Activated naive CD4-positive, alpha-beta T cell treated with anti-CD3 and anti-CD28 coated beads for 36 hours (primary cell): ENCODE measurements at places on chromosomes 2 and 18.

GRCh38 chr2:75416420-75417342 lies 144.1 kb downstream of the EVA1A start:
- DNase-seq: peak; percentile 14

DNA sequence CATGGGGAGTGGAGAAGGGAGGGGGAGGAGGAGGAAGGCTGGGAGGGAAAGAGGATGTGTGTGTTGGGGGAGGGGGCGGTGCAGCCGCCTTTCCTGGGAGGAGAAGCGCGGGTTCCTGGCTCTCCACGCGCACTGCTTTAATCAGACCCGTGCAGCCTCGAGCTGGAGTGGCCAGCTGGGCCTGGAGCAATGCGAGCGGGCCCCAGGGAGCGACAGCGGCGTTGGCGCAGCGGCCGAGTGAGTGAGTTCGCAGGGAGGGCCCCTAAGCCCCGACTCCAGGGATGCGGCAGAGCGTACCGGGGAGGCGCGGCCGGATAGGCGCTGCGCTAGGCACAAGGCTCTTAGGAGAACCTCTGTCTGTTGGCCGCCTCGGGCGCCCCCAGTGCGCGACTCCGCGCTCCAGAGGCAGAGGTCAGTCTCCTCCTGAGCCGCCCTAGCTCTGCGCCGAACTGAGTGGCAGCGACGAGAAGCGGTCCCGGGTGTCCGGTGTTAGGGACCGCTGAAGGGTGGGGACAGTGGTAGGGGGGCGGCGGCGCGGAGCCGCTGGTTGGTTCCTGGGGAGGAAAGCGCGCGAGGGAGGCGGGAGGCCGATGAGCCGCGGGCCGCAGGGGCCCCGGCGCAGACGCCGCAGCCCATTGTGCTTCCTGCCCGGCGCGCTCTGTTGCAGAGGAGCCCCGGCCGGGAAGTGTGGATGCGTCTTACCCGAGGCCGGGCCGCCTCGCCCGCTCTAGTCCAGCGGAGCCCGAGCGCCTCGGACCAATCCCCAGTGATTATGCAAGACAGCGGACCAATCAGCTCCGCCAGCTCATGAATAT lies 455 bp upstream of the DLX1 start:
- peak; percentile 77 for DNase-seq

GRCh38 chr2:95079199-95079683 lies 42.4 kb downstream of the MRPS5 start:
- DNase-seq: peak; percentile 51

DNA sequence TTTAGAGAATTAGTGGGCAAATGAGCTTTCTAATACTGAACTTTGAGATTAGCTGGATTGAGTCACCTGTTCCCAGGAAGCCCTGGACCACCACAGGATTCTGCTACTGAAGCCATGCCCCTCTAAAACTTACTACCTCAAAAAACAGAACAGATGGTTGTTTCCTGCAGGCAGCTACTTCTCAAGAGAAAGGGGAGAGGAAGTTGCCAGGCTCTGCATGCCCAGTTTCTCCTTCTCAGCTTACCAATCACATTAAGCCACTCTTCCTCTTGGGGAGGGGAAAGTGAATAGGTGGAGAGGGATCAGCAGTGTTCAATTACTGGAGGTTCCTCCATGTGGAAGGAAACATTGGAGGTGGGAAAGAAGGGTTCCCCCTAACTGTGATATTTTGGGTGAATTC lies 24.9 kb upstream of the C1GALT1C1L start:
- no peak for DNase-seq

- DNase-seq: no peak
These were observed 158.8 kb upstream of the SIX2 start for GRCh38 chr2:45167920-45168629.

DNA sequence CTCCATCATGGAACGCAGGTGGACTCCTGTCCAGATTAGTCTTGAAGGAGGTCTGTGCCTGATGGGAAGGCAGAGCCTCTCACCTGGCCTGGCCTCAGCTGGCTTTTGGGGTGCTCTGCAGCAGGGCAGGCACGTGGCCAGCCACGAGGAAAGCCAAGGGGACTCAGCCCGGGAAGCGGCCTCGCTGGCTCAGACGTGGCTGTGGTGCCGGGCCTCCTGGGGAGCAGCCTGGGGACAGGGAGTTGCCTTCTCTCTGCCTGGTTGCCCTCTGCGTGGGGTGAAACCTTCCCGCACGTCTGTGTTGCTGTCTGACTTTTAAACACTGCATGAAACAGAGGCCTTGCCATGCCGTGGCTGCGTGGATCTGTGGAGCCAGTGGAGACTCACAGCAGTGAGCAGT lies 45.0 kb downstream of the RTP5 start:
- DNase-seq: no peak

DNA sequence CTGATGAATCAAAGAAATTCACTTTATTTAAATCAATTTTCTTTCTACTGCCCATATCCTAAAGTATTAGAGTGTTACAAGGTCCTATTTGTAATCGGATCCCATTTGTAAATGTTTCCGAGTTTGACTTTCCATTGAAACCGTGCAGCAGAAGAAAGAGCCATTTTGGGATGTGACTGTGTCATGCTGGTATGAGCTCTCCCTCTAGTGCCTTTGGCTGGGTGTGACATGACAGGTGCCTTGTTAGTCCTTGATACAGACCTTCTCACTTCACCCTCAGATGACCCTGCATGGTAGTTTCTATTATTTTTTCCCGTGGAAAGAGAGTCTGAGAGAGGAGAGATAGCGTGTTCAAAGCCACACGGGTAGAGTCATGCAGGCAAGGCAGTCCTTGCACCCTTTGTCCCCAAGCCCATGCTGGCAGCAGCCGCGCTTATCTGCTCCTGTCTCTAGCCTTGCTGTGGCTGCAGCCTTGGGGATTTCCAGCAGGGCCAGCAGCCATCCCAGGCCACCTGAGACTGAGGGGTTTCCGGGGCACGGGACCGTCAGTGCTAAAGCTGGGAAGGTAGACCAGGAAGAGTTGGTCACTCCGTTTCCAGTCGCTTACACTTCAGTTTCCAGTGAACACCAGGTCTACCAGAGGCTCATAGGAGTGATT lies 21.4 kb downstream of the CHMP1B start:
- DNase-seq: peak; percentile 33

- DNase-seq: no peak
These were observed 58.9 kb upstream of the RNU4ATAC start for GRCh38 chr2:121471532-121472469.

- DNase-seq: no peak
These were observed 30.0 kb upstream of the TWSG1 start for GRCh38 chr18:9304388-9305070.

DNA sequence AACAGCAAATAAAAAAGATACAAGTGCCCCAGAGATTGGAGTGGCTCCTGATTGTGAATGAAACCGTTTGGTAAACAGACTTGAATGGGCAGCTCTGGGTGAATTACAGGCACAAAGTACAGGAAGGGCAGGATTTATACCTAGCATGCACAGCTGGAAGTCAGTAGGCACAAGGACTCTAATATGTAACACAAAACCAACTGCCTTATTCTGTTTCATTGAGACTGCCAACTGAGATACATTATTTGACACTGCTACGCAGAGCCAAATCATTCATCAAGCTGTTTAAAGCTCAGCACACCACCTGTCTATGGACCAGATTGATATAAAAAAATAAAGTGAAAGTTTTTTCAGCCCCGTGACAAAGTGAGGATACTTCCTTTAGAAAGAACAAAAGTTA lies 541.2 kb downstream of the NUP35 start:
- DNase-seq: no peak

DNA sequence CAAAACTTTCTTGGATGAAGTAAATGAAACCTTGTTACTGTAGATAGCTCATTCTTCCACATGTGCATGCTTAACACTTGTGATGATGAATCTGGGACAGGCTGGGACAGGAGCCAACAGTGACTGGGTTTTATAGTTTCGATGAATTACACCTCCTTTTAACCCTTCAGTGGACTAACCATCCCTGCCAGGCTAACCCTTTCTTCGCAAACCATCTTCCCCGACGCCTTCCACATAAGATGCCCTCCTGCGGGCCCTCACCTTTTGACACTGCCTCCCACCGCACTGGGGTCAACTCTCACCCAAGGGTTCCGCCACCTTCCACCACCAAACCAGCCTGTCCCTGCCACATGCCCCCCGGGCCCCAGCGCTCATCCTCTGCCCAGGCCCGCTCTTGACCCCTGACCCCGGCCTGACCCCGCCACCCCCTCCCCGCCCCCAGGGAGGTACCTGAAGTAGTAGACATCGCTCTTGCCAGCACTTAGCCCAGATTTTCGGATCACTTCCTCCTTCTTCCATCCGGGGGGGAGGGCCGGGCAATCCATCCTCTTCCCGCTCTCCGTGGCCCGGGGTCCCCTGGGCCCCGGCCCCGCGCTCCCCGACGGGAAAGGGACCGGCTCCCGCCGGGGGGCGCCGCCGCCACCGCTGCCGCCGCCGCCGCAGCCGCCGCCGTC lies 764 bp downstream of the MBD2 start:
- peak; percentile 87 for DNase-seq

DNA sequence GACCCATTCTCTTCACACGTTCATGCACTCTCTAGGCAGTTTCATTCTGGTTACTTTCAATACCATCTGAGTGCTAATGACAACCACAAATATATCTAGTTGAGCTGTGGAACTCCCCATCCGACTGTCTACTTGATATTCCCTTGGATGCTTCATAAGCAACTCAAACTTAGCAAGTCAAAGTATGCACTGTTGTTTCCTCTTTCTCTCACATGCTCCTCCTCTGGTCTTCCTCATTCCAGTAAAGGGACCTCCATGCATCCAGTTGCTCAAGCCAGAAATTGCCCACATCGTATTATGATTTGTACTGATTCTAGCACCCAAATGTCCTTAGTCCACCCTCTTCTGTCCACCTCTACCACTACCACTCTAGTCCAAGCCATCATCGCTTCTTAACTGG lies 22.3 kb downstream of the SEMA4F start:
- no peak for DNase-seq

DNA sequence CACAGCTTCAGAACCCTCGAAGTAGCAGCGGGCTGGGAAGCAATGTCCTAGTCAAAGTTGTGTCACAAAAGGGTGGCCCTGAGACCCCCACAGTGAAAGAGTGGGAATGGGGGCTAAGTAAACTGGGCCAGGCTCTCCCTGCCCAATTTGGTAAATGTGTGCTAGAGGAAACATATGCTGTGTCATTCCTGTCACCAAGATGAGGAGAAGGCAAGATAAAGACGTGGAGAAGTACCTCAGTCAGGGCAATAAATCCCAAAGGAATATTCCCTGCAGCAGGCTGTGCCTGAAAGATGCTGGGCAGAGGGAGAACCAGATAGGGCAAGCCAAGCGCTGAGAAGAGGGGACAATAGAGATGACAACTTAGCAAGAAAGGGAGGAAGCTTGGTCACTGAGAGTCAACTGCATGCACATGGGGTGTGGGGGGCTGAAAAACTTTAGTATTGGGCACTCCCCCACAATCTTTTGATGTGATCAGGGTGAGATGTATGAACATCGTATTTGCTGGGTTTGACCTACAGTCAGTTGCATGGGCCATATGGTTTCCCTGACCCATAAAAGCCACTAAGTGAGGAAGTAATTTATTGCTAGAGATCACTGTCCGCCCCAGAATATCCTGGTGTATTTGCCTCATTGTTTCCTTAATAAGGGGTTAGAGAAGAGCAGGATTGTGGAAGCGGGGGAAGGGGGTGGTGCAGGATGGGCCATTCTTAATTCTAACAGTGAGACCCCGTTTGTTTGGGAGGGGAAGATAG lies 49.9 kb upstream of the CXCR4 start:
- no peak for DNase-seq

GRCh38 chr2:151120011-151120410 lies 141.7 kb downstream of the RBM43 start:
- DNase-seq: no peak

DNA sequence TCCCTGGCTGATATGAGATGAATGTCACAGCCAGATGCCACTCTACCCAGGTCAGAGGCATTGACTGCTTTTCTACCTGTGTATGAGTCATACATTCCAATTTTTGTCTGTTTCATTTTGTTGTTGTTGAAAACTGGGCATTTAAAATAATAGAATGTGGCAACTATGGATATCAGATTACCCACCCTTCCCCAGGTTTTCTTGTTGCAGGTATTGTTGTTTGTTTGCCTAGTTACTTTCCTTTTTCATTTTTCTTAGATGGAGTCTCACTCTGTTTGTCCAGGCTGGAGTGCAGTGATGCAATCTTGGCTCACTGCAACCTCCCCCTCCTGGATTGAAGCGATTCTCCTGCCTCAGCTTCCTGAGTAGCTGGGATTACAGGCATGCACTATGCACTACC lies 70.2 kb downstream of the LRRC30 start:
- DNase-seq: no peak

DNA sequence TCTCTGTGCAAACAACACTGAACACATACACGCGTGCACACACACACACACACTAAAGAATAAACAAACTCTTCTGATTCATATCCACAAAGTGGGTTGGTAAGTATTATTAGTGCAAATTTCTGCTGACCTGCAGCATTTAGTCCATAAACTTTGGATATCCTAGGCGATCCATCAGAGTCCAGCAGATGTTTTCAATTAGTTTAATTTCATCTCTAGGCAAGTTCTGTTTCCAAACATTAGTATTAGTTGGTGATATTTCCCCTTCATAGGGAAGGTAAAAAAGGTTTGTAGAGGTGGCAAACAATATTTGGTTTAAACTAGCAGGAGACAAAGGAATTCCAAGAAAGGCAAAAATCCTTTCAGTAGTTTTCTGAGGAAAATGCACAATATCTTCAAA lies 5.7 kb downstream of the DSEL start:
- DNase-seq: no peak

DNA sequence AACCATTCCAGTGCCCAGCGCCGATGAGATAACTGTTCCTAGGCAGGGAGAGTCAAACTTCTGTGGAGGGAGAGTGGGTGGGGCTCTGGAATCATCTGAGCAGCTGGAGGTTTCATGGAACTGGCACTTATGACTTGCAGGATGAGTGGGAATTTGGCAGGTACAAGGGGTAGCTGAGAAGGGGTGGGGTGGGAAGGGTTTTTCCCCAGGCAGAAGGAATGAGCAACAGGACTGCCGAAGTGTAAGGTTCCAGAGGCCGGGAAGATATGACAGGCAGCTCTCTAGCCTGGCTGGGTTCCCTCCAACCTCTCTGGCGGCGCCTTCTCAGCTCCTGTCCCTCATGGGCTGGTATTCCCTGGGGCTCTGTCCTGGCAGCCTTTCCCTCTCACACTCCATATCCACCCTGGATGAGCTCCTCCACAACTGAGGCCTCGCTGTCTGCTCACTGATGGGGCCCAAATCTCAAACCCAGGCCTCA lies 2.5 kb upstream of the TET3 start:
- DNase-seq: no peak

DNA sequence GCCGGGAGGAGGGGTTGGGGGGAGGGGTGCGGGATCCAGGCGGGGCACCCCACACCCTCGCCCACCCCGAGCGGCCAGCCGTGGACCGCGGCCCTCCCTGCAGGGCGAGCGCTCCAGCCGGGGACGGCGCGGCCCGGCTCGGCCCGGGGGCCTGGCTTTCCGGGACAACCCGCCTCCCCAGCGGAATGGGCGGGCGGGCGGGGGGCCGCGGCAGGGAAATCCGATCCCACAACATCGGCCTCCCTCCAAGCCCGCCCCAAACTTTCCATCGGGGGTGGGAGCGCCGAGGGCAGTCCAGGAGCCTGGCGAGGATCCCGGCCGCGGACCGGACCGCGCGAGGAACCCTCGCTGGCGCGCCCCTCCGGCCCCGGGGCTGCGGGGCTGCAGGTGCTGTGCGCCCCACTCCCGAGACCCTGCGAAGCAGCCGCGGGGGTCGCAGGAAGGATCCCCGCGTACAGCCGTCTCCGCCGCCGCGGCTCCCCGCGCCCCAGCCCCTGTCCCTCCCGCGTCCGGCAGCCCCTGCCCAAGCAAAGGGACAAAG lies 529 bp downstream of the SEMA4C start:
- DNase-seq: peak; percentile 17
